Erythroblast (primary cell): ENCODE measurements at places on chromosomes 11 and 22.

DNA sequence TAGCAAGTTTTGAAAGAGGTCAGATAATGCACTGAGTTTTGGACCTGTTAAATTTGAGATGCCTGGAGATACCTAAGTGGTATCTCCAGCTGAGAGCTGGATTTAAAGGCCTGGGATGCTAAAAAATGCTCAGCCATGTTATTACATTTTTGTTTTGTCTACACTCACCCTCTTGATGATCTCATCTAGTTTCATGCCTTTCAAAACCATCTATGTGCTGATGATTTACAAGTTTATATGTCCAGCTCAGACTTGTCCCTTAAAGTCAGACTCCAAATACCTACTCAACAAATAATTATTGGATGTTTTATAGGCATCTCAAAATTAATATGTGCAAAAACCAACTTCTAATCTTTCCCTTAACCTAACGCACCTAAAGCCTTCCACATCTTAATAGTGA, 103.6 kb upstream of the OR9G4 start:
- no peak for DNase-seq

DNA sequence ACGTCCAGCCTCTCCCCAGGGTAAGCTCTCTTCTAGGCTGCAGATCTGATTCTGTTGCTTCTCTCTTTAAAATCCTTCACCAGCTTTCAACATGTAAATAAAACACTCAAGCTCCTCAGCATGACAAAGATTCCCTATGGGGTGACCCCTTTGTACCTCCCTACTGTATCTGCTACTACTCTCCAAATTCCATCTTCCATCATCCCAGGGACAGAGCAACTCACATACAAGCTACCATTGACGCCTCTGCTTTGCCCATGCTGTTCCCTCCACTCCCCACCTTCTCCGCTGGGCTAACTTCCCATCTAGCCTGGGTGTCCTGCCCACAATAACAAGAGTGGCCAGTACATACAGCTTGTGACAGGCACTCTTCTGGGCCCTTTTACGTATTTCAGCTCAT, 207.5 kb upstream of the ZBED5 start:
- no peak for DNase-seq

GRCh38 chr11:33892906-33893594, 1.2 kb upstream of the LMO2 start:
- no peak for DNase-seq

GRCh38 chr22:35808377-35808776, 90.7 kb downstream of the APOL5 start:
- no peak for DNase-seq

- no peak for DNase-seq
Measured at GRCh38 chr22:49350441-49351121, 477.1 kb downstream of the BRD1 start.

GRCh38 chr11:114845766-114846415, 167.6 kb downstream of the NXPE2 start:
- DNase-seq, result no peak

DNA sequence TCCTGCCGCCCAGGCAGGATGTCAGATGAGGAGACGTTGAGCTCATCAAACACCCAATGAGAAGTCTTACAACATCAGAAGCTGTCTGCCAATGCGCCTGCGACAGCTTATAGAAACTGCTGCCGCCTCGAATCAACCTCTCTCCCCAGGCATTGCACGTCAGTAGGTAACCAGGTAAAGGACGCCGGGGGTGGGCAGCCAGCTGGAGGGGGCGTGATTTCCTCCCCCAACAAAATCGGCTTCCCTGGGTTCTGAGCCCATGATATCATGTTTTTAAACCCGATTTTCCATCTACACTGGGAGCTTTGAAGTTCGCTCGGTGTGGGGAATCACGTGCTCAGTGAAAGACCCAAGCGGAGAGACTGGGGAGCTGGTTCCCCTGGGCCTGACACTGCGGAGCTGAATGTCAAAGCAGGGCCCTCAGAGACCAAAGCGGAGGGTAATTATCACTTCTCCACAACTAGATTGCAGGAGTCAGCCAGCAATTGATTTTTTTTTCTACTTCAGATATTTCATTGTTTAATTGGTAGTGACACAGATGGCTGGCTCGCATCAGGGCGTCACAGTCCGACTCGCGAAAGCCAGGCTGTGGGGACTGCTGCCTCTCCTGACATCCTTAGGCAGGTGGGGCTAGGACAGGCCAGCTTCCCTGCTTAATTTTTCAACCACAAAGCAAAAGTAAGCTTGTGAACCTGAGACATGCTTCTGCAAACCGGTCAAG, 15.4 kb downstream of the FAM83F start:
- DNase-seq, result no peak

- peak; percentile 71 for DNase-seq
Measured at GRCh38 chr11:65423516-65424204, 1.1 kb downstream of the NEAT1 start.

- peak; percentile 24 for DNase-seq
Measured at GRCh38 chr11:31870609-31871309, 59.6 kb upstream of the PAX6 start.

- no peak for DNase-seq
Measured at GRCh38 chr11:57637626-57638004, 12.1 kb downstream of the YPEL4 start.

GRCh38 chr22:32836280-32837123, 35.0 kb downstream of the TIMP3 start:
- DNase-seq, result peak; percentile 34

- DNase-seq, result no peak
Measured at GRCh38 chr11:45599161-45599943, 66.1 kb downstream of the CHST1 start.

GRCh38 chr11:17531071-17531600, 13.1 kb downstream of the USH1C start:
- no peak for DNase-seq

GRCh38 chr22:44574057-44574639, 76.1 kb upstream of the RTL6 start:
- no peak for DNase-seq

DNA sequence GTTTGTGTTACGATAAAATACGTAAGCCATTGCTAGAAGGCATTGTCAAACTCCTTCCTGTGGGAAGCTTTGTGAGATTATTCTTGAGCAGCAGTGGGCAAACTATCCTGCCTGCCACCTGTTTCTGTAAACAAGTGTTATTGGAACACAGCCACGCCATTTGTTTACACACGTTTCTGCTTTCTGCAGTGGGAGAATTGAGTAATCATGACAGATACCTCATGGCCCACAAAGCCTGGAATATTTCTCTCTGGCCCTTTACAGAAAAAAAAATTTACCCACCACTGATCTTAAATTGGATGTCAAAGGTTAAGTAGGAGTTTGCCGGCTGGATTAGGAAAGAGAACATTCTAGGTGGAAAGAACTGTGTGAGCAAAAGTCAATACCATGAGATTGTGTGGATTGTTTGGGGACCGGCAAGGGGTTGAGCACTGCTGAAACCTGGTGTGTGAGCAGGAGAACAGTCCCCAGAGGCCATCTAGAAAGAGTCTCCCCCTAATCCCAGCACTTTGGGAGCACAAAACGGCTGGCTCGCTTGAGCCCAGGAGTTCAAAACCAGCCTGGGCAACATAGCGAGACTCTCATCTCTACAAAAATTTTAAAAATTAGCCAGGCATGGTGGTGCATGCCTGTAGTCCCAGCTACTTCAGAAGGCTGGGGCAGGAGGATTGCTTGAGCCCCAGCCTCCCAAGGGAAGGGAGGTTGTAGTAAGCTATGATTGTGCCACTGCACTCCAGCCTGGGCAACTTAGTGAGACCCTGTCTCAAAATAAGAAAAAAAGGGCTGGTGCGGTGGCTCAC, 6.0 kb upstream of the PLA2G6 start:
- DNase-seq, result no peak

DNA sequence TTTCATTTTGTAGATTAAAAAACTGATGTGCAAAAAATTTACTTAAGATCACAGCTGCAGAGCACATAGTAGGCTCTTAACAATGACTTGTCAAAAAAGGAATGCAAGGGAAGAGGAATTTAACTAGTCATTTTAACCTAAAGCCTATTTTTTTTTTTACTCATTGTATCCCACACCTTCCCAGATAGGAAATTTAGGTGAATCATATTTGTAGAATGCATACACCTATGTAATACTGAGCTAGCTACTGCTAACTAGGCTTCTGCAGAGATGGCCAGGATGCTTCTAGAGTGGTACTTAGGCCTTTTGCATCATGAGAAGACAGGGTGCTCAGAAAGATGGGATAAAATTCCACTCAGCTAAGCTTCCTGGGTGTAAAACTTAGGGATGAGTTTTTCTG, 387.3 kb downstream of the AASDHPPT start:
- DNase-seq, result no peak
